ENCODE measurements at places on chromosomes 1 and 21. TPM values are rescaled to one million over a fixed set of nuclear protein-coding genes. Genes with fewer than 3 reads are reported as not detected.

FAM163A gene
- 0.06 TPM for total RNA-seq

TTC24 gene
- not detected for total RNA-seq

C8B gene
- total RNA-seq = not detected

AMY1A gene
- total RNA-seq = not detected

GUCA2A gene
- not detected for total RNA-seq

SLC1A7 gene
- not detected for total RNA-seq

TDRD5 gene
- total RNA-seq = 0.03 TPM

KCNK2 gene
- total RNA-seq = 0.80 TPM

TMPRSS15 gene
- 0.03 TPM for total RNA-seq

AKR7A3 gene
- 0.77 TPM for total RNA-seq

TLCD4 gene
- 5.7 TPM for total RNA-seq

RAB4A gene
- total RNA-seq = 37.1 TPM
